ENCODE measurements at places on chromosomes 2 and 18.

- no peak for DNase-seq
These were observed 49.8 kb downstream of the SLC14A2 start for GRCh38 chr18:45664824-45665763.

GRCh38 chr2:54557601-54558187 is 101.6 kb downstream of the SPTBN1 start:
- DNase-seq, result no peak

DNA sequence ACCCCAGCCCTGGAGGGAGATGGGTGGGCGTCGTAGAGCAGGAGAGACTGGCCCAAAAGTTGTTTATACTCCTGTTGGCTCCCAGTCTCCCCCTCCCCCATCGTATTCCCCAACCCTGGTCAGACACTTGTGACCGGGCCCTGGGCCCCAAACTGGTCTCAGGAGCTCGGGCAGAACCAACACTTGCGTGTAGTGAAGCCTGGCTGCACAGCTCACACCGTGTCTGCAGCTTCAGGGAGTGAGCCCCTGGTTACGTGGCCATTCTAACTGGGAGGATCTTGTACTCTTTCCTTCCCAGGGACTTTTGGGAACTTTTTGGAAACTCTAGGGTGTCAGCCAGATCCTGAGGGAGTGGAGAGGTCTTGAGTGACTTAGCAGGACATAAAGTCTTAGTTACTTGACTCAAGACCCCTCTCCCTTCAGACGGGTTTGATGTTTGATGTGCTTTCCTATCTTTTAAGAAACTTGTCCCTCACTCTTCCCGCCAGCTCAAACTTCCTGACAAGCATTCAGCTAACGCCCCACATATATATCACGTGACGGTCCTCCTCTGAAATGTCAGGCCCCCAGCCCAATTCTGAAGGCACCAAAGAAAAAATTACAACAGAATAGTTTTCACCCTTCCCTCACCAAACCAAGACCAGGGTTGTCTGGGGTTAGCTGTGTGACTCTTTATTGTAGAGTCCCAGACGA is 2.3 kb downstream of the PKDCC start:
- no peak for DNase-seq

- DNase-seq, result no peak
These were observed 315.6 kb downstream of the INSIG2 start for GRCh38 chr2:118403658-118404451.

DNA sequence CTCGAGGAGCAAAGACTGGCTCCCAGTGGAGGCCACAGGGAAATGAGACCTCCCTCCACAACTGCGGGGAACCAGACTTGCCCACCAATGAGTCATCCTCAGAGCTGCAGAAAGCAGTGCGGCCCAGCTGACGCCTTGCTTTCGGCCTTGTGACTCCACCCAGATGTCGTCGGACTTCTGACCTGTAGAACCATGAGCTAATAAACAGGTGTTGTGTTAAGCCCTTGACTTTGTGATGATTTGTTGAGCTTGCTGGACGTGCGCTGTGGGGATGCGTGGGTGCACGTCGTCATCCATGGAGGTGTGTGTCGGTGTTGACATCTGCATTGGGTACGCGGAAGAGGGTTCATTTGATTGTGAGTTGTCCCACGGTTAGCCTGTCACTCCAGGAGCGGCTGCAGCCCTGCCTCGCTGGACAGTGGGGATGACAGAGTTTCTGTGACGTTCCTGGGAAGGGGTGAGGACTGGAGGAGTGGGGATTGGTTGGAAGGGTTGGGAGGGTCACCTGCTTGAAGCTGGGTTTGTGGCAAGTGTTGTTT is 154.1 kb downstream of the SH3BP4 start:
- no peak for DNase-seq

DNA sequence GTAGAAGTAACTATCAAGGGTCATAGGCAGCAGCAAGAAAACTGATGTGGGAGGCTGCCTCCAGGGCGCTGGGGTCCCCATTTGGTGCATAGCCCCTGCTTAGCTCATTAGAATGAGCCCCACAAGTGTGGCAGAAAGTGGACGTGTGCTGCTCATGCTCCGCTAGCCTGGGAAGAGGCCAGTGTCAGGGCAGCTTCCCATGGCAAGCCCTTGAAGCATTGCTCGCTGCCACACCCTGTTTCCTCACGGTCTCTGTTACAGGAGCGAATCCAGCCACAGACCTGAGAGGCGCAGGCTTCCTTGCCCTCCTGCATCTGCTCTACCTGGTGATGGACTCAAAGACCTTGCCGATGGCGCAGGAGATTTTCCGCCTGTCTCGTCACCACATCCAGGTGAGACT is 22.5 kb downstream of the ELMOD3 start:
- DNase-seq, result no peak

- DNase-seq, result no peak
These were observed 9.0 kb downstream of the NCKAP1 start for GRCh38 chr2:183029219-183029618.

DNA sequence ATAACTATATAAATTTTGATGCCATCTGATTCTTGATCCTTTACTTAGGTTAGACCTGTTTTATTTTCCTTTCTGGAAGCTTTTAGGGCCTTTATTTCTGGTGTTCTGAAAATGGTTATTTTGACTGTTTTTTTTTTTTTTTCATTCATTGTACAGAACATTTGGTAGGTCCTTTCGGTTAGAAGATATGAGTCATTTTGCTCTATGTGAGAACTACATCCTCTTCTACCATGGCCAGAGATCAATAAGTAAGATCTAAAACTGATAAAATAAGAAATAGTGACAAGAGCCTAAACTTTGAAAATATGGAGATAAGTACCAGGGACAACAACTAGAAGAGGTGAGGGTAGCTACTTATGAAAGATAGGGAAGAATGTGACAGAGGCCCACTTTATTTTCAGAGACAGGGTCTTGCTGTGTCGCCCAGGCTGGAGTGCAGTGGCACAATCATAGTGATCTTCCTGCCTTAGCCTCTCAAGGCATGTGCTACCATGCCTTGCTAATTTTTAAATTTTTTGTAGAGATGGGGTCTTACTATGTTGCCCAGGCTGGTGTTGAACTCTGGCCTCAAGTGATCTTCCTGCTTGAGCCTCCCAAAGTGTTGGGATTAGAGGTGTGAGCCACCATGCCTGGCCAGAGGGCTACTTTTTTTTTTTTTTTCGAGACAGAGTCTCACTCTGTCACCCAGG is 66.5 kb downstream of the EIF2AK3 start:
- DNase-seq, result no peak

DNA sequence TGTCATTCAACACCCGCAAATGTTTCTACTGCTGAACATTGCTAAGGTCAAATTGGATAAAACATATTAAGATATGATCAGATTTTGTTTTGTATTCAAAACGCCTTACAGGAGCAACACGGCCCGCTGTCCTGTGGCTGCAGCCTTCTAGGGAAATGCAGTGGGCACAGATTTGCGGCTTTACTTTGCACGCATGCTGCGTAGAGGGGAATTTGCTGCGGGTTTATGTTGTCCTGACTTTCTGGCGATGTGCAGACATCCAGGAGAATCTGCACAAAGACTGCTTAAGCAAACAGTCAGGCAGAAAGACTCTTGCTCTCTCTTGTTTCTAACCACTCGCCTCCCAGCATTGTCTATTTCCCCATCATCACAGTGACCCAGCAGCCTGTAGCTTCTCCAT is 88.3 kb downstream of the LRRC30 start:
- DNase-seq, result no peak

- DNase-seq, result no peak
These were observed 28.4 kb downstream of the BOLA3 start for GRCh38 chr2:74119339-74119738.

DNA sequence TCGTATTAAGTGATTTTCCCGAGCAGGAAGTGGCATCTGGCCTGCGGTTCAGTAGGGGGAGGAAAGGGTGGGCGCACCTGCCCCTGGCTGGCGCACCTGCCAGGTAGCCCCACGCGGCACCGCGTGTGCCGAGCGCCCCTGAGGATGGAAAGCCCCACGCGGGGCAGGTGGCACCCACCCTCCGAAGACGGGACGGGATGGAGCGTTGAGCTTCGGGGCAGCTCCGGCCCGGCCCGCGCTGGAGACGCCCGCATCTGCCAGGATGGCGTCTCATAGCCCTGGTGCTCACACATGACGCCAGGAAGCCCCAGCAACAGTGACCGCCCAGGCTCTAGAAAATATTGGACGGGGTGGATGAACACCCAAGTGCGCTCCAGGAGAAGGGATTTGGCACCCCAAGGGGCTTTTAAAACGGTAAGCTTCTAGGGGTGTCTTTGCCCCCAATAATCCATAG is 2.5 kb upstream of the NFATC1 start:
- DNase-seq, result no peak

DNA sequence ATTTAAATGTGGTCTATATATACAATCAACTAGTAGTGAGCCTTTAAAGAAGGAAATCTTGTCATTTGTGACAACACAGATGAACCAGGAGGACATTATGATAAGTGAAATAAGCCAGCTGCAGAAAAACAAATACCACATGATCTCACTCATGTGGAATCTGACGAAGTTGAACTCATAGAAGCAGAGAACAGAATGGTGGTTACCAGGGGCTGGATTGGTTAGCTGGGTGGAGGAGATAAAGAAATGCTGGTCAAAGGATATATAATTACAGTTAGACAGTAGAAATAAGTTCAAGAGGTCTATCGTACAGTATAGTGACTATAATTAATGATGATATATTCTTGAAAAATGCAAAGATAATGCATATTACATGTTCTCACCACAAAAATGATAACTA is 267.9 kb downstream of the FBXO15 start:
- no peak for DNase-seq

GRCh38 chr2:212923393-212923792 is 228.0 kb downstream of the IKZF2 start:
- DNase-seq, result no peak

GRCh38 chr2:52414561-52415295 is 1352.9 kb upstream of the CHAC2 start:
- no peak for DNase-seq

DNA sequence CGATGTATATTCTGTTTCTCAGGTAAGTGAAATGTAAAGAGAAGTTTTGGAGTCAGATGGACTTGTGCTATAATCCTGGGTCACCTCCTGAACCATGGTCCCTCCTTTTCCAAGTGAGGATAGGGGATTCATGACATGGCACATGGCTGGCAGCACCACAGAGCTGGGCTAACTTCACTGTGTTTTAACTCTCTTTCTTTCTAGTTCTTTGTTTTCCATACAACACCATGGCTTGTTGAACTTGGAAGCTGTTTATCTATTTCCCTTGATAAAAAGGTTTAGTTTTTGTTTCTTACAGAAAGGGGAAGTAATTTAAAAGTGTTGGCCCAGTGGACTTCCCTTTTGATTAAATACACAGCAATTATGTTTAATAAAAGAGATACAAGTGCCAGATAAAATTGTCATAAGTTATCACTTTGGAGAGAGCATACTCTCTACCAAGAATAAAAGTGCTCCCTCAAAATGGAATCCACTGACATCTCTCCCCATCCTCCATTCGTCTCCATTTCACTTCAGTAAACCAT is 90.4 kb downstream of the PLCL1 start:
- DNase-seq, result no peak

GRCh38 chr18:35409911-35410310 is 32.8 kb upstream of the ZNF396 start:
- no peak for DNase-seq

GRCh38 chr2:72815655-72816278 is 10.1 kb downstream of the EXOC6B start:
- no peak for DNase-seq

DNA sequence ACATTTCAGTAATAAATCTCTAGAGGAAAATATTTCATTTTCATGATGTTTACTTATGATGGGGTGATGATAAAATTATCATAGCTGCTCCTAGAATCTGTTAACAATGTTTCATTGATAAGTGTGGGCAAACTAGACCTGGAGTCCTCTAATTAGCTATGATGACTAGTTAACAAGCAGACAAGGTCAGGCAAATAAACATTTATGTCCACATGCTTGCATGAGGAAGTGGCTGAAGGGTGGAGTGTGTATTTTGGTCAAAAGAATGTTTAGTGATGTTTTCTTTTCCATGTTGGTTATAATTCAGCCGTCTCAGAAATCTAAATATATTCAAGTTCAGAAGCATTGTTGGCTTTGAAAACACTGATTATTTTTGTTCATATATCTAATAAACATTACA is 99.9 kb upstream of the FN1 start:
- no peak for DNase-seq

- no peak for DNase-seq
These were observed at the start of gene DCDC2C for GRCh38 chr2:3703236-3703756. Gene DCDC2C, plus strand, starts transcription at chr2:3703575. Its CDS starts 177 bp downstream, at chr2:3703752.

DNA sequence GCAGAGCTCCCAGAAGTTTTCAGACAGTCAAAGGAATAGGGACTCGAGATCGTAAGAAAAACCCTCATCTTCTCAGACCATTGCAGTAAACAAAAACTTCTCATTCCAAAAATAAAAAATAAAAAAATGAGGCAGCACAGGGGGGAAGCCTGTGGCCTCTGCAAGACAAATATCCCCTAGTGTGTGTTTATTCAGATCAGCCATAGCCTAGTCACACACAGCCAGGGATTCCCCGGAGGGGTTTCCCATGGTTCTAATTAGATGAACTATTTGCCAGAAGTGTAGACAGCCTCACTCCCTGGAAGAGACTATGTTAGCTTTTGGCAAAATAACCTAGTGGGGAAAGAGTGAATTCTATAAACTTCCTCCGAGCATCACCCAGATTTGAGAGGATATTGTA is 122.9 kb upstream of the KLF7 start:
- no peak for DNase-seq

- DNase-seq, result no peak
These were observed 123.6 kb upstream of the SMIM21 start for GRCh38 chr18:75551071-75551470.

- no peak for DNase-seq
These were observed 75.6 kb downstream of the DCDC2C start for GRCh38 chr2:3778851-3779495.

DNA sequence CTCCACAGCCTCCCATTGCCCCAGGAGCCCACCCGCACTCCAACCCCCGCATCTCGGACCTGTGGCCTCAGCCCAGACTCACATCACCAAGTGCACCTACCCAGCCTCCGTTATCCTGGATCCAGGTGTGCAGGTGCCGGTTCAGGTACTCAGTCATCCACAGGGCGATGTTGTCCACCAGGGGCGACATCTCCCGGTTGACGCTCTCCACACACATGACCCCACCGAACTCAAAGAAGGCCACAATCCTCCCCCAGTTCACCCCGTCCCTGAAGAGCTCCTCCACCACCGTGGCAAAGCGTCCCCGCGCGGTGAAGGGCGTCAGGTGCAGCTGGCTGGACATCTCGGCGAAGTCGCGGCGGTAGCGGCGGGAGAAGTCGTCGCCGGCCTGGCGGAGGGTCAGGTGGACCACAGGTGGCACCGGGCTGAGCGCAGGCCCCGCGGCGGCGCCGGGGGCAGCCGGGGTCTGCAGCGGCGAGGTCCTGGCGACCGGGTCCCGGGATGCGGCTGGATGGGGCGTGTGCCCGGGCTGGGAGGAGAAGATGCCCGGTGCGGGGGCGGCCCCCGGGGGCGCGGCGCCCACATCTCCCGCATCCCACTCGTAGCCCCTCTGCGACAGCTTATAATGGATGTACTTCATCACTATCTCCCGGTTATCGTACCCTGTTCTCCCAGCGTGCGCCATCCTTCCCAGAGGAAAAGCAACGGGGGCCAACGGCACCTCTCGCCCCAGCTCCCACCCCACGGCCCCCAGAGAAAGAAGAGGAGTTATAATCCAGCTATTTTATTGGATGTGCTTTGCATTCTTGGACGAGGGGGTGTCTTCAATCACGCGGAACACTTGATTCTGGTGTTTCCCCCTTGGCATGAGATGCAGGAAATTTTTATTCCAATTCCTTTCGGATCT is 1.3 kb downstream of the BCL2 start:
- no peak for DNase-seq

All from SIG-M5 (cell line).